ENCODE measurements at places on chromosomes 3 and 15.

- no peak for DNase-seq
These were observed 26.7 kb downstream of the PCYT1A start for GRCh38 chr3:196260784-196261183.

DNA sequence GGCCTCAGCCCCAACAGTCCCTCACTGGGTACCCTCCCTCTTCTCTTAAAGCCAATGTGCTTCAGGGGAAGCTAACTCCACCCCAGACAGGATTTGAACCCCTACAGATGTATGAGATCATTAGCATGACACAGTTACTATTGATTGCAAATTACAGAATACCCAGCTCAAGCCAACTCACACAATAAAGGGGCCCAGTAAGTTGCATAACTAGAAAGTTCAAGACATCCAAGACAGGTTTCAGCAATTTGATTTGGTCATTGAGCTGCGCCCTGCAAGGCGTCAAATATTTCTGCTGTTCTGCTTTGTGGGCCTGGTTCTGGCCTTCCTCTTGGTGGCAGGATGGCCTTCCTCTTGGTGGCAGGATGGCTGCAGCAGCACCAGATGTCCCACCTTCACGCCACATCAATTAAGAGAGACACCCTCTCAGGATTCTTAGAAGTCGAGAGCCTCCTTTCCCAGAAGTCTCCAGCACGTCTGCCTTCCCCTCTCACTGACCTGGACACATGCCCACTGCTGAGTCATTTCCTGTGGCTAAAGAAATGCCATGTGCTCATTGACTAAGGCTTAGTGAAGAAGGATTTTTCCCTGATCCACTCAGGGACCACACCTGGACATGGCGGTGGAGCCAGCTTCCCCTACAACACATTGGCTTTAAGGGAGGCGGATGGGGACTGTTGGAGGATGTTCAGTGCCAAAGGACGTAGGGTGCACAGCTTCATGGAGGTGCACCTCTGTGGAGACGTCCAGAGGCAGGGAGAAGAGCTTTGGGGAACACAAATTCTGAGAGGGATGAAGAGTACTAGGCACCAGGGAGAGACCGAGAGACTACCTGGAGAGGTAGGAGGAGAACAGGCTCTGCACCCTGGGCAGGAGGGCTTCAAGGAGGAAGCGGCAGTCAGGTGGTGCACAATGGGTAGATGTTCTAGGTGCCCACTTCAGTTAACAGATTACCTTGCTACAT lies 49.1 kb downstream of the DNASE1L3 start:
- peak; percentile 83 for DNase-seq

GRCh38 chr3:136209921-136210320 lies 13.8 kb upstream of the MSL2 start:
- peak; percentile 55 for DNase-seq

GRCh38 chr3:172595664-172596393 lies 72.6 kb upstream of the TNFSF10 start:
- peak; percentile 75 for DNase-seq

- no peak for DNase-seq
These were observed 36.0 kb upstream of the CORO2B start for GRCh38 chr15:68542771-68543164.

DNA sequence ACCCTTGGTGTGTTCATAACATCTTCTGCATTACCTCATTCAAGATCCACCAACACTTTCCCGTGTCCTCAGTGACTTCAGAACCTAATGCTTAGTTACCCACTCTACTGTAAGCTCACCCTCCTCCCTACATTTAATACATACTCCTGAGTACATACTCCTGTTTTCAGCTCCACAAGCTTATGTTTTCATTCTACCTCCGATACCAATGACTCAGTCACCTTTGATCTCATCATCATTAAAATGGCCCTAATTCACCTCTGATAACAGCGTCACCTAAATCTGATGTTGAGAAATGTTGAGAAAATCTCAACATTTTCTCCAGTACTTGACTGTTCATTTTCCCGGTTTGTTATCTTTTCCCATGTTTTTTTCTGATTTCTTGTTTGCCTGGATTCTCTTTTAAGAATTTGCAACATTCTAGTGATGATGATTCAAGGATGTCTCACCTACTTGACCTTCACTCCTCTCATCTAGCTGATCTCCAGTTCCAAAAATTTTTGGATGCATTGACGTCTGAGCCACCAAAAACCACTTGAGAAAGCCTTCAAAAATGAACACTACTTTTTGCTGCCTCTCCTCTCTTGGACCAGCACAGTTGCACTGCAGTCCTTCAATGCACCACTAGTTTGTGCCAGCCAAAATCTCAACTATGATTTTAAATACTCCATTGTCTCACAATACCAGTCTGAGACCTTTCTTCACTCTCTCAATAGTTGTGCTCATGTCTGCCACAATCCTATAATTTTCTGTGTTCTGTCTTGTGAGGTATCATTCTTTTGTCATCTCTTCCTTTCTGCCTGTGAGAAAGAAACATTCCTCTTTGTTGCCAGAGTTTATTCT lies 220.7 kb upstream of the SEMA6D start:
- DNase-seq, result no peak

DNA sequence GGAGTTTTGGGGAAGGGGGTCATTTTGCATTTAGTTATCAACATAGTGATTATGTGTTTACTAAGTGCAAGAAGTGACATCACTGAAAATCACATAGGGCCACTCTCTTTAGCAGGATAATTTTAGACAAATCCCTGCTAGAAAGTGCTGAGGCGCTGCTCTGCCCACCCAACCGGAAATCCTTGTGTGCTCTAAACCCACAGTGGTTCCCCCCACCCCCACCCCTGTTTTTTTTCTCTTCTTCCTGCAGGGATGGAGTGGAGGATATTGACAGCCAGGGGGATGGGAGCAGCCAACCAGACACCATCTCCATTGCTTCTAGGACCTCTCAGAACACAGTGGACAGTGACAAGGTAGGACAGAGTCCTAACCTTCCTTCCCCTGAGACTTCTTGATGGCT lies 234.2 kb upstream of the UMPS start:
- no peak for DNase-seq

DNA sequence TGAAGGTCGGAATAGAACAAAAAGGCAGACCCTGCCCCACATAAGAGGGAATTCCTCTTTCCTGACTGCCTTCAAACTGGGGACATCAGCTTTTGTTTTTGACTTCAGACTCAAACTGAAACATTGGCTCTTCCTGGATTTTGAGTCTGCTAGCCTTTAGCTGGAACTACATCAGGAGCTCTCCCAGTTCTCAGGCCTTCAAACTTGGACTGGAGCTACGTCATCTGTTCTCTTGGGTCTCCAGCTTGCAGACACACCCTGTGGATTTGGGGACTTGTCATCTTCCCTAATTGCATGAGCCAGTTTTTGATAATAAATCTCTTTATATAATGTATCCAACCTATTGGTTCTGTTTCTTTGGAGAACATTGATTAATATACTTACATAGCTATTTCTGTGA lies 798.1 kb downstream of the TBL1XR1 start:
- no peak for DNase-seq

- no peak for DNase-seq
These were observed 500 bp upstream of the VGLL3 start for GRCh38 chr3:86991482-86991815.

DNA sequence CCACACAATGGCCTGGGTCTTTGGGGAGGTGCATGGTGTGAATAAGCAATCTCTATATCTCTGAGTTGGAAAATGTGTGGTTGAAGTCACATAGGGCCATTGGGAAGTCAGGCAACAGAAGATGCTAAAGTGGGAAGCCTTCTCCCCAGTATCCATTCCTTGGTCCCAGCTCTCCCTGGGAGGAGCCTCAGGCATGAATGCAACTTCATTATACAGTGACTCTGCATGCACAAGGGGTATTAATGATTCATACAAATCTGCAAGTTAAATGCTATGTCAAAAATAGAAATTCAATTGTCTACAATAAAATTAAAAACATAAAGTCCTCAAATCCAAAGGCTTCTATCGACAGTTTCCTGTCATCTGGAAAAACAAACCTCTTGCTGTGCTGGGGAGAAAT lies 108.8 kb downstream of the RAB11A start:
- no peak for DNase-seq

DNA sequence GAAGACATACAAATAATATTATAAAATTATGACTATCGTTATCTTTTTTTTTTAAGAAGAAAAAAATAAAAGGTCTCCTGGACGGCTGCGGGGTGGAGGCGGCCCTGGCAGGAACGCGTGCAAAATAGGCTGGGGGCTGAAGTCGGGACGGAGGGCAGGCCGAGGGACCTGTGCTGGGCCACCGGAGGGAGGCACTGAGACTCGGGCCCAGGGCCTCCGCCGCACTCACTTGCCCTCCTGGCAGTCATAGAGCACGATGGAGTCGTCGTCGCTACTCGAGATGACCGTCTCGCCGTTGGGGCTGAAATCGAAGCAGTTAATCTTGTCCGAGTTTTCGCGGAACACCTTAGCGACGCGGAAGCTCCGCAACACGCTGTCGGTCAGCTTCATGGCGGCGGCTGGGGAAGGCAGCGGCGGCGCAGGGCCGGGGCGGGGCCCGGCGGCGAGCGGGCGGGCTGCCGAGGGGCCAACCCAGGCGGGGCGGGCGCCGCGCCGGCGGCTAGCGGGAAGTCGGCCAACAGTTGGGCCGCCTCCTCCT lies 408 bp downstream of the WDR82 start:
- DNase-seq, result peak; percentile 87

DNA sequence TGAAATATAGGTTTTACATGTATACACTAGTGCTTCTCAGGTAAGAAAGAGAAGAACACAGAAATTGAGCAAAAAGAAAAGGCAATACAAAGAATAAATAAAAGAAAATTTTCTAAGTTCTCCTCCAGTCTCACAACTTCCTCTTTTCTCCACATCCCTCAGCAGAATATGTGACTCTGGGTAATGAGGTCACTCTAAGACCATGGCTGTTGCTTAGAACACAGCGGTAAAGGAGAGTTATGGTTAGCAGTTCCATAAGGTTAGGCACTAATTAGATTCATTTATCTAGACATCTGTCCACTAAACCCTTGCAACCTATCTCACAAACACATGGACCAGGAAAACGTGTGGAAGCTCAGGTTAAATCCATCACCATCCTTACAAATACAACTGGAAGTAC lies 47.9 kb downstream of the IGSF11 start:
- no peak for DNase-seq

DNA sequence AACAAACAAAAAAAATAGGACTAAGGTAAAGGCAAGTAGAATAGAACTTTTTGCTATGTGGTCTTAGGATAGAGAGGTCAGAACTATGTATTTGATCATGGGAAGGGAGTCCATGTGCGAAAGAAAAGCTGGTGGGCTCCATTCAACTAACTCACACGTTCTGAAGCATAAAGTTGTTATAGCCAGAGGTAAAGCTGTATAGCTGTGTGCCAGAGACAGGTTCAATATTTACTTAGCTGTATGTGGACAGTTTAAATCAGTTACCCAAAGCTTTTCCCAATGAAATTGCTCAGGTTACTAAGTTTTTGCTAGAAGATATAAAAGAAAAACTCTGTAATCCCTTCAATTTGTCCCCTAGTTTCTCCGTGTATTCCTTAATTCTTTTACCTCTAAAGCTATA lies 37.8 kb downstream of the ADGRG7 start:
- no peak for DNase-seq

GRCh38 chr3:122100591-122101463 lies 45.7 kb downstream of the CD86 start:
- DNase-seq, result no peak

GRCh38 chr15:41513506-41514227 lies at the start of gene LTK:
Gene LTK, minus strand, starts transcription at chr15:41513827. Its CDS starts 118 bp downstream, at chr15:41513709.
- DNase-seq, result no peak

DNA sequence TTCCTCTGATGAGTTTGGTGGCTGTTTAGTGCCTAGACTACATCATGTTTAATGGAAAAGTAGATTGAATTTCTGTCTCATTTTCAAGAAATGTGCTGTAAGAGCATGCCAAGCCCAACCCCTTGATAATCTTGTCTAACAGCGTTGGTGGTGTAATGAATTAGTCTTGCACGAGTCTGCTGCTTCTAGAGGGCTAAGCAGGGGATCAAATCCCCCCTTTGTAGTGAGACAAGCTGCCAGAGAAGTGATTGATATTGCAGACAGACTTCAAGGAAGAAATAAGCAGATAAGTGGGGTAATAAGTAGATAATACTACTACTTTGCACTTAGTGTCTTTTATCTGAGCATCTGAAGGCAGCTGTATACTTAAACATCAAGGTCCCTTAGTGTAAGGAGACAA lies 141.4 kb downstream of the TP63 start:
- DNase-seq, result peak; percentile 14

DNA sequence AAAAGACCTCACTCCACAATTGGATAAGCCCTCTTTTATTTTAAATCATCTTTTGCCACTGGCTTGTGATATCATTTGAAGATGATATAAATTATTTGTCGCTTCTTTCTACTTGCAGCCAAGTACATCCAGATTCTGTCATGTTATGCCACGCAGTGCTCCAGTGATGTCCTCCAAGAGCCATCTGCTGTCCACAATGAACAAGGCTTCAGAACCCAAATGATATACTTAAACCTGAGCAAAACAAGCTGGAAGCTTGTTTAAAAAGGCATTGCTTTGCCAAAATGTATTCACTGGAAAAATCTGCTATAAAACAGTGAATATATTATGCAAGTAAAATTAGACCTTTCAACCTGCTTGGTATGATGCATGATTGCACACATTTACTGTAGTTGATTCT lies 58.8 kb upstream of the ARL6 start:
- DNase-seq, result no peak

DNA sequence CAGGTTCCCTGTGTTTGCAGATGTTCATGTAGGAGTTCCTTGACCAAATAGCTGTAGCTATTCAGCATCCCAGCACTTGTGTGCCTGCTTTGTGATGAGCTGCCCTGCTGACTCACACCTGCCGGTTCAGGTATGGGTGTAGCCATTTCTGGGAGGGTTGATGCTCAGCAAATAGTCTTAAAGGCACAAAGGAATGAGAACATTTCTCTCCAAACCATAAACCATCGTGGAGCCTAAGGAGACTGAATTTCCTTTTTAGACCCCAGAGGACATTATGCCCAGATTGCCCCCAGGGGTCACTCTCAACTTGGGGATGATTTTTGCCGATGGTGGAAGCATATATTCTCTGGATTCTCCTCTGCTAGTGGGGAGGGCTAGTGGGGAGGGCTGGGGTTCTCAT lies 80.6 kb downstream of the ADAMTSL3 start:
- no peak for DNase-seq

GRCh38 chr15:92984161-92984560 lies 84.0 kb downstream of the CHD2 start:
- no peak for DNase-seq

- peak; percentile 75 for DNase-seq
These were observed 47.1 kb downstream of the FOXP1 start for GRCh38 chr3:71536376-71536965.

GRCh38 chr3:133880287-133880686 lies 15.4 kb downstream of the RAB6B start:
- DNase-seq, result no peak

GRCh38 chr15:80459380-80459779 lies 55.2 kb downstream of the ARNT2 start:
- no peak for DNase-seq

DNA sequence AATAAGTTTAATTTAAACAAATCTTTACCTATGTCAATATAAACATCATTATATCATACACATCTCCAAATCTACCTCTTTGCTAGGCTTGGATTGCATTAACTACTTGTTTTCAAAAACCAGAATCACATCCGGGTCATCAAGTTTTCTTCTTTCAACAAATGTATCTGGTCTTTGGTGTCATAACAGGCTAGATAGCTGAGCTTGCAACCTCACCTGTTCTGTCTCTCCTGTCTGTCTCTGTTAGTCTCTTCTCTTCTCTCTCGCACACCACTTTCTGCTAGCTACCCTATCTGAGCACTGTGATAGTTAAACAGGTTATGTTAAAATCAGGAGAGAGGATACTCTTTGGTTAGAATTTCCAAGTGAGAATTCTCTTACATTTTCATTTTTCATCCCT lies 6.7 kb downstream of the FOXB1 start:
- no peak for DNase-seq

Measured in GM03348 (cell line).